Foreskin keratinocyte (primary cell): ENCODE measurements at places on chromosomes 7 and 10. TPM values are rescaled to one million over a fixed set of nuclear protein-coding genes. Genes with fewer than 3 reads are reported as not detected.

Gene ETV1
- 6.5 TPM in 2 replicates for total RNA-seq

Gene RNF148
- total RNA-seq: not detected in 2 replicates

Gene TRIM73
- 0.37 and 0.39 TPM in 2 replicates for total RNA-seq

Gene OR6V1
- total RNA-seq: not detected in 2 replicates

Gene TFR2
- total RNA-seq: 0.34 and 0.39 TPM in 2 replicates

Gene CALHM3
- not detected in 2 replicates for total RNA-seq

Gene NEURL1
- total RNA-seq: 0.18 and 0.24 TPM in 2 replicates

Gene TDRD1
- 0.11 TPM in 1 of 2 replicates, not detected in the other for total RNA-seq

Gene CTTNBP2
- total RNA-seq: 0.14 and 0.75 TPM in 2 replicates

Gene LIPF
- total RNA-seq: not detected in 2 replicates

Gene NUDT13
- total RNA-seq: 1.2 TPM in 2 replicates

Gene SFMBT2
- total RNA-seq: 1.2 and 1.4 TPM in 2 replicates

Gene DGKB
- not detected in 2 replicates for total RNA-seq

Gene CALN1
- not detected in 2 replicates for total RNA-seq

Gene CPA2
- total RNA-seq: 0.17 and 0.32 TPM in 2 replicates

Gene GRID1
- total RNA-seq: not detected in 2 replicates

Gene MYH16
- 1.3 and 2.6 TPM in 2 replicates for total RNA-seq

Gene BTAF1
- total RNA-seq: 23.7 and 24.1 TPM in 2 replicates

Gene LOXL4
- 0.03 and 0.04 TPM in 2 replicates for total RNA-seq

Gene TMEM229A
- not detected in 2 replicates for total RNA-seq

Gene MAT1A
- not detected in 2 replicates for total RNA-seq

Gene PTER
- total RNA-seq: 9.0 and 10.1 TPM in 2 replicates

Gene NRG3
- not detected in 2 replicates for total RNA-seq

Gene PARP12
- 61.0 and 67.0 TPM in 2 replicates for total RNA-seq
